MG63 (cell line): ENCODE measurements at places on chromosomes 2 and 18. TPM values are rescaled to one million over a fixed set of nuclear protein-coding genes. Genes with fewer than 3 reads are reported as not detected.

The CBLN2 gene
- not detected in 2 replicates for total RNA-seq

The PLGLB1 gene
- total RNA-seq, result 5.0 TPM in 1 of 2 replicates, not detected in the other

DNA sequence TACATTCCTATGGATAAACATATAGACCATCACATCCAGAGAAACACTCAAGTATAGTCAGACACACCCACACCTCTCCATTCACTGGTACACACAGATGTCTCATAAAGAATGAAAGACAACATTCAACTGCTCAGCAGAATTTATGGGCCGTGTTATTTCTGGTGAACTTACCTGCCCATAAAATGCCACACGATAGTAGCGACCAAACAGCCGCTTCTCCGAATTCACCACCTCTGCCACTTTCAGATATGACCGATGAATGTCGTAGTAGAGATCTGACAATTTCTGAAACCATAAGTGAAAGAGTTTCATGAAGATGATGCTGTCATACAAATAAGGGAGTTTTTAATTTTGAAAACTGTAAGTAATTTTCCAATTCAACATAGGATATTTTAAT is 70.7 kb upstream of the CCDC195 start:
- DNase-seq, result no peak

GRCh38 chr2:141927536-141927935 is 203.3 kb downstream of the LRP1B start:
- DNase-seq, result no peak

GRCh38 chr18:48186131-48186766 is 222.9 kb downstream of the ZBTB7C start:
- DNase-seq, result no peak

The NPPC gene
- total RNA-seq, result not detected in 2 replicates

DNA sequence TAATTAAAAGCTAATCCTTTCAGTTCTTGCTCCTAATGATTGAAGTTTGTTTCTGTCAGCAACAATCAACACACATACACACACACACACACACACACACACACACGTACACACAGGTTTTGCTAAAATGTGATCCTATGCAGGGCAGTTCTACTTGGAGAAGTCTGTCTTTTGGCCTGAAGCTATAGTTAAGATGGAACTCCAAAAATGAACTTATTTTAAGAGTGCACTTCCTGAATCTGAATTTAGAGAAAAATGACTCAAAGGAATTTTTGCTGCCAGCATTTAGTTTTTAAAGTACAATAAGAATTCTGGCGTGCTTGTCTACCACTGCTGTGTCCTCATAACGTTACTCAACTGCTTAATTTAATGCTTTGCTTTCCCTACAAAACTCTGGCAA is 6.6 kb downstream of the GALNT5 start:
- peak; percentile 21 for DNase-seq

The SYT4 gene
- not detected in 2 replicates for total RNA-seq

GRCh38 chr2:215831296-215831913 is 181.9 kb downstream of the MREG start:
- no peak for DNase-seq

The MBD2 gene
- total RNA-seq, result 31.2 and 749 TPM in 2 replicates

DNA sequence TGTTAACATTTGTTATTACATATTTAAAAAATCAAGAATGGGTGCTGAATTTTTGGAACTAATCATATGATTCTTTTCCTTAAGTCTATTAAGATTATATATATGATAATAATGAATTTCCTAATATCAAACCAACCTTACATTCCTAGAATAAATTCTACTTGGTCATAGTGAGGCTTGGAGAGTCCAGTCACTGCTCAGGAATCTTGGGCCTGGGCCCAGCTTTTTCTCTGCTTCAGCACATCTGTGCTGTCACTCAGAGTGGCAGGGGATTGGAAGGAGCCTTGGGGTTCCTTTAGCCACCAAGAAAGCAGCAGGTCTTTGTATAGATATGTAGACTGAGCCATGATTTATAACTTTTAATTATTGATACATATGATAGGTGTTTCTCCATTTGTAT is 19.9 kb upstream of the ZAP70 start:
- DNase-seq, result peak; percentile 28

The HTR2B gene
- not detected in 2 replicates for total RNA-seq

- DNase-seq, result no peak
Observed at GRCh38 chr18:54967786-54968185, 8.5 kb upstream of the CCDC68 start.

DNA sequence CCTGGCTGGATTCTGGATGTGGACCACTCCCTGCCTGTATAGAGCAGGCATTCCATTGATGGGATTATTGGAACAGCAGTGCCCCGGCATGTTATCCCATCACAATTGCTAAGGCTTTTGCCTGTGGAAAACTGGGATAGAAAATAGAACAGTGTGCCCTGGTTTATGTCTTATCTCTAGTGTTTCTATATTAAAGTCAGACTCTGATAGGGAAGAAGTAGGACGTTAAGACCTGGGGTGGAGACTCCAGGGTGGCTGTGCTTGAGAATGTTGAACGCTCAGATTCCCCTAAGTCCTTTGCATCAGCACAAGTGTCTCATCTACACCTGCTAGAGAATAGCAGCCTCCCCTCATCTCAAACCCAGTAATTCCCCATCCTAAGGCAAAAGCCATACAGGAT is 10.8 kb upstream of the NETO1 start:
- no peak for DNase-seq

DNA sequence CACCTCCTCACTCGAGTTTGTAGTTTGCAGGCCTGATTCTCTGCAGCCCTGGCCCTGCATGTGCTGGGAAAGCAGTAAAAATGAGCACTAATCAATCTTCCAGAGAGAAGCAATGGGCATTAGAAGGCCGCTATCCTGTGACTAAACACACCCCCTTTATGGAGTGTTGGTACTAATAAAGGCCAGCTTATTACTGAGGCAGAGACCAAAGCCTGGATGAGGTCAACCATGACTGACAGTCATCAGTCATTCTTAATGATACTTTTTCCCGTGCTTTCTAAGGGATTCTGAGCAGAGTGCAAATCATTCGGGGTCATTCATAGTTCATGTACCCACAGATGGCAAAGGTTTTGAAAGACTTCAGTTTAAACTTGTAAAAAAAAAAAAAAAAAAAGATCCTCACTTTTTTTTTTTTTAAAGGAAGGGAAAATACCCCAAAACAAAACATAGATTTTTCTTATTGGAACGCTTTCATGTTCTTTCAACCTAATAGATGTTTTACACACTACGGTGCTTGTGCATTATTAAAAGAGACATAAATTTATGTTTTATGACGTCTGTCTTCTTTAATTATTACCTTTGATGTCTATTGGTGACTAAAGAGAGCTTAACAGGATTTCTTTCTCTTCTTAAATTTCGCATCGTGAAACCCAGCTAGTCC is 13.2 kb downstream of the TSHZ1 start:
- DNase-seq, result no peak

- DNase-seq, result no peak
Observed at GRCh38 chr2:210544831-210545230, 11.6 kb upstream of the CPS1 start.

- DNase-seq, result no peak
Observed at GRCh38 chr2:231057590-231057989, 923 bp downstream of the PSMD1 start.

GRCh38 chr2:45275806-45276205 is 266.6 kb upstream of the SIX2 start:
- DNase-seq, result no peak

GRCh38 chr2:97662386-97662894 is 1.4 kb downstream of the ACTR1B start:
- no peak for DNase-seq

DNA sequence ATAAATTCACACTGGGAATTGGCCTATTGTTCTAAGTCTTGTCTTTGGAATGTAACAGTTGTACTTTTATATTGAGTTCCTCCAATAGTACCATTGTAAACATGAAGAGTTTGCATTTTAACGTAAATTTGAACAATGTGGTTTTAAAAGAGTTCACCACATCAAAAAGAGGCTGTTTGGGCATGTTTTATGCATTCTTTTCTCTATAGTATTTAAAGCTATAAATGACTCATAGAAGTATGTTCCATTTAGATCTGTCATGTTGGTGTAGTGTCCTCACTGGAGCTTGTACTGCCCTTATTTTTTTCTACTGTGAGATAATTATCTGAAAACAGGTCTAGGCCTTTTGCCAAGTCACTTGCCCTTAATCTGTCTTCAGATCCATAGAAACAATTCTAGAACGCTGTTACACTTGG is 141.9 kb downstream of the RHBDD1 start:
- DNase-seq, result no peak

DNA sequence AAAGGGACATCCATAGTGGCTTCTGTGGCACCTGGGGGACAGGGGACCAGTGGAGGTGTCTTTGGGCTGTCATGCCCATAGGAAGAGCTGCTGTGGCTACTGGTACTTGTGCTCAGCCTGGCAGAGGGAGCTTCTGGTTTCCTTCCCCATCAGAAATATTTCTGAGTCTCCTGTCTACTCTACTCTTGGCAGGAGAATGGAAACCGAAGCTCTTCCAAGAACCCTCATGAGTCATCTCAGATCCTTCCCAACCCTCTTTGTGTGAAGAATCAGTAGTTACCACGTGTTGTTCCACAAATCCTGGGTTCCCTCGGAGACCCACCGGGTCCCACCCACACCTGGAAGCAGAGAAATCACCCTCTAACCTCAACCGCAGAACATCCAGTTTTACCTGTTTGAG is 234.9 kb downstream of the FHOD3 start:
- DNase-seq, result peak; percentile 36

- no peak for DNase-seq
Observed at GRCh38 chr2:24513281-24514071, 22.4 kb downstream of the NCOA1 start.

GRCh38 chr2:134401789-134402188 is 147.9 kb downstream of the MGAT5 start:
- no peak for DNase-seq

The EFR3B gene
- total RNA-seq, result 0.17 and 0.43 TPM in 2 replicates

The GNAL gene
- total RNA-seq, result 0.76 and 2.7 TPM in 2 replicates

The MDH1B gene
- 0.72 and 11.4 TPM in 2 replicates for total RNA-seq

The LMAN2L gene
- 28.5 and 32.0 TPM in 2 replicates for total RNA-seq

The CRYGA gene
- total RNA-seq, result not detected in 2 replicates
